ENCODE measurements at places on chromosomes 5 and 9.

DNA sequence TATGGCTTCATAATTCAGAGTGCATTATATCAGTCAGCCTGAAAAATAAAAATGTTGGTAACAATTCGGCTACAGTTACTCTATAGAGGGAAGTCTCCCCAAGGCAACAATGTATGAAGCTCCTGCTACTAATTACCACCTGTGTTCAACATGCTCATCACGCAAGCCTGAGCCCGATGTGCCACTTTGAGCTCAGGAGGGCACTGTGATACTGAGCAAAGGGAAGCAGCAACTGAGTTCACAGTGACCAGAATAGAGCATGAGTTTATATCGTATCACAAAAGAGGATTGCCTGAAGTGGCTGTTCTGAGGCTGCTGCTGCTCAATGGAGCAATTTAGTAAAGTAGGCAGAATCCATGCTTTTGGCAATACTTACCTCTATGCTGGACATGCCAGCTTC, 202.0 kb upstream of the HAPLN1 start:
- DNase-seq, result no peak

DNA sequence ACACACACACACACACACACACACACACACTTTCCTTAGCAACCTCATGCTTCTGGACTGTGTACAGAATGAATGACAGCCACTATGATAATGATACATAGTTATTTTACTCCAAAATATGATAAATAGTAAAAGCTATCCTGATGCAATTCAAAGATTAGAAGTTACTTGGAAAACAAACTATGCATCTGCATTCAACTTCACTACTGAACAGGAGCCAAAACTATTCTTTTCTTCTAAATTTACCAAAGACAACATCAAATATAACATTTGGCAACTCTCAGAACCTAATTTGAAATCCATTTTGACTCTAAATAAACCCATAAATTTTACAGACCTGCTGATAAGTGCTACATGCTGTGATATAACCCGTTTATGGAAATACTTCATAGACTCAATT, 33.3 kb downstream of the GLIS3 start:
- DNase-seq, result no peak

DNA sequence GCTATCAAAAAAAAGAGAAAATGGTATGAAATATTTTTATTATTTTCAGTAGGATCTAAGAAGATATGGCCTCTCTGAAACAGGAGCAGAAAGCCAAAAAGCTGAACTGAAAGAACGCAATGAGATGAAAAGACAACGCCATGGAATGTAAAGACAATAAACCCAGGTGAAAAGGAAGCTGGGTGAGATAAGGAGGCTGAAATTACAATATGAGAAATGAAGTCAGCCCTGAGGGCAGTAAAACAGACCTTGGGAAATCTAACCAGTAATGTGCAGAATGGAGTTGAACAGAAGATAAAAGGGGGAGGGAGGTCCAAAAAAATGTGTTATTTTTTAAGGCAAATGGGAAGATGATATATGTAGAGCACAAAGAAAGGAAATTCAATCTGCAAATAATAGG, 265.3 kb downstream of the ENC1 start:
- no peak for DNase-seq

DNA sequence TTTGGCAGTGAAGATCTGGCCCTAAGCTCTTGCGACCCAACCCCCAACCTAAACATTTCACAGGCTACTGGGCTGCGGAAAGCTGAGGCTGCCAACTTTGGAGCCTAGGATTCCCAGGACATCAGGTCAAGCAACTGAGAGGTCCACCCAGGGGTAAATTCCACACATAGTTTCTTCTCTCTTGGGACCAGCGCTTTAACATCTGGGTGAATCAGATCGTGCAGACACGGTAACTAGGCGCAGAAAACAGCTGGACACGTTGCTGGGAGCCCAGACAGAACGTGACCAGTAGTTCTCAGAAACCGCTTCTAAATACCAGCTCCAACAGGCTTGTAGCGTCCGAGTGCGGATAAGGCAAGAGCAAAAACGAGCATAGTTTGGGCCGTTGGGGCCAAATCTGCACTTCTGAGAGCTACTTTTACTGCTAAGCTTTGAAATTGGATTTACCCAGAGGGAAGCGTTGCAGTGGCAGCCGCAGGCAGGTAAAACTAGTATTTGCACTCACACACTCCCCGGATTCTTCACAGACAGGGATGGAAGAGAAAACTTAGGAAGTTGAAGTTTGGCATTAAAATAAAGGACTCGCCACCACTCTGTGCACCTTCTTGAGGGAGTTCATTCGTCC, 11.8 kb downstream of the ITGA1 start:
- peak; percentile 11 for DNase-seq
